ENCODE measurements at places on chromosomes 2 and 18. TPM values are rescaled to one million over a fixed set of nuclear protein-coding genes. Genes with fewer than 3 reads are reported as not detected.

- H3K27me3 ChIP-seq = no peaks in the 10 kb centered on the region
- H3K4me1 ChIP-seq = no peaks in the 10 kb centered on the region
- no peaks in the 10 kb centered on the region for H3K36me3 ChIP-seq
- DNase-seq = no peak
These were observed 408.1 kb downstream of the THSD7B start for GRCh38 chr2:137173463-137173862.

GNLY gene
- total RNA-seq = 0.31 TPM

- no peak overlapping the region for H3K27ac ChIP-seq
- H3K4me1 ChIP-seq = no peaks in the 10 kb centered on the region
- no peaks in the 10 kb centered on the region for H3K27me3 ChIP-seq
- no peak for DNase-seq
- H3K36me3 ChIP-seq = no peaks in the 10 kb centered on the region
These were observed 47.8 kb upstream of the NABP1 start for GRCh38 chr2:191629976-191630712.

TCF7L1 gene
- total RNA-seq = 5.1 TPM

DNA sequence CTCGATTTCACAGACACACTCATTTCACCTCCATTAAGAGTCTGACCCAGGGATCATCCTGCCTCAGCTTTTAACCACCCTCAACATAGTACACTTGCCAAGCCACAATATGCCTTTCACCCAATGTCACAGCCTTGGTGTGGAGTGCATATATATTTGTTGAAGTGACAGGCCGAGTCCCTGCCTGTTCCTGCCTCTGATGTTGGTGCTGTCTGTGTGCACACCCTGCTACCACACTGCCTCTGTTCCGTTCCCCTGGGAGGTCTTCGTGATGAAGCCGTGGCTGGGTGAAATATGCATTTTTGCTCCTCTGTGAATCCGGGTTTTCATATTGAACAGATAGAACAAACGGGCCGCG is 90.3 kb downstream of the RNF144A start:
- no peaks in the 10 kb centered on the region for H3K27me3 ChIP-seq
- peak overlapping the region; percentile 88 for H3K27ac ChIP-seq
- no peak for DNase-seq

DNA sequence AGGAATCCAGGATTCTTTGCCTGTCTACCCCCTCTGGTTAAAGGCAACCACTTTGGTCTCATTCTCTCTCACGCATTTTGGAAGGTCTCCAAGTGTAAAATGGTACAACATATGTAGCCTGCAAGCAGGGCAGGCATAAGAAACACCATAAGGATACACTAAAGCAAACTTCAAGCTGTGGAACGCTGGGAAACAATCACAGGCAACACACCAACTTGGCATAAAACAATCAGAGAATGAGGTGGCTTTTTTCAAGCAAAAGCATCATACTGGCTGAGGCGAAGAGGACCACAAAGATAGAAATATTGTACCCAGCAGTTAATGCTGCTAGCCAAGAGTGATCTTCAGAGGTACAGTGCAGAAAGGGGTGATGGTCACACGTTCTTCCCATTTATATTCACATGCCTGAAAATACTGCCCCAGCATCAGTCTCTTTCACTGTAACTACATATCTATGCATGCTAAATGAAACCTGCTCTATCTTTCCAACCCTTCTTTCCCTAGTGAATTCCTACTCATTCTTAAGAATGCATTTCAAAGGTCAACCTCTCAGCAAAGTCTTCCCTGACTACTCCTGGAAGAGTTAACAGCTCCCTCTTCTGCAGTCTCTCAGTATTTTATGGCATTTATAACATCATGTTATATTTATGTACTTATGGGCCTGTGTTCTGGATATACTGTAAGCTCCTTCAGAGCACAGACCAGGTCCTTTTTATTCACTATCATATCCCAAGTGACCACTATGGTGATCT is 71.9 kb upstream of the GALNT5 start:
- no peak overlapping the region for H3K4me3 ChIP-seq
- no peaks in the 10 kb centered on the region for H3K36me3 ChIP-seq
- H3K27ac ChIP-seq = no peak overlapping the region
- no peaks in the 10 kb centered on the region for H3K4me1 ChIP-seq

DNA sequence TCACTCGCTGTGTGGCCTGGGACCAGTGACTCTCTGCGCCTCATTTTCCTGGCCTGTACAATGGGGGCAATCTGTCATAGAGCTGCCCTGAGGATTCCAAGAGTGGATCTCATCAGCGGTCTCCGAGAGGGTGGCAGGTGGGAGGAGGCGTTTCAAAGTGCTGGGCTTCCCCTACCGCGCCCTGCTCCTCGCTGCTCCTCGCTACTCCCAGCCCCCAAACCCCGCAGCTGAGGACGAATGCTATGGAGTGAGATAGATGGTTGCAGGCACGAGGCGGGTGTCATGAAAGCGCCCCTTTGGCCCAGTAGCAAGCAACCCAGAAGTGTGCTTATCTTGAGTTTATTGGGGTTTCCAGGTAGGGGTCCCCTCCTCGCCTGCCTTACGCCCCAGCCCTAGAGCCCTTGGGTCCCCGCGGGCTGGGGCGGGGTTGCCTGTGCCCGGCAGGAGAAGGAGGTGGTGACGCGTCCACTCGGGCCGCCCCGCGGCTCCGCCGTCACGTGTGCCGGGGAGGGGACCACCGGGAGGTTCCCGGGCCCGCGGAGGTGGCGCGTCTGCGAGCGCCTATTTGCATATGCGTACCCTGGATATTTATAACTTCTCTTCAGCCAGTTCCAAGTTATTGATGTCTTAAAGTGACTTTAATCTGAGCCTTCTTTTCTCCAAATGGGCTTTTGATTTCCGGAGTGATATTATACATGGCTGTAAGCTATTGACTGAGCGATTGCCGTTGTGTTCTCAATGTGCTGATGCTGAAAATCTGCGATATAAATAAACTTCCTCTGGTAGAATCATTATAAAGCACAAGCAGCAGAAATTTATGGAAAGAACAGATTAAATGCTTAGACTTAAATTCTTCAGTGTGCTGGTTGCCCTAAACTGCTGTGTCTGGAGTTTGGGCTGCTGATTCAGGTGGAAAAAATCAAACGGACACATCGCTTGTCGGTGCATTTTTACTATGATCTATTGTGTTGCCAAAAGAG is 263.7 kb downstream of the ATAD2B start:
- H3K36me3 ChIP-seq = no peaks in the 10 kb centered on the region
- peak overlapping the region; percentile 78 for H3K27ac ChIP-seq
- H3K27me3 ChIP-seq = peaks cover 15% of the 10 kb centered on the region
- peak; percentile 86 for DNase-seq

Measured in muscle of leg (tissue), 16 donors.